ENCODE measurements at places on chromosomes 4 and X.

- no peak for DNase-seq
Observed at GRCh38 chr4:41287852-41288251, 31.1 kb downstream of the UCHL1 start.

- no peak for DNase-seq
Observed at GRCh38 chrX:46040001-46040400, 505.2 kb downstream of the ZNF674 start.

- DNase-seq: peak; percentile 1
Observed at GRCh38 chr4:10619220-10619619, 65.3 kb downstream of the CLNK start.

DNA sequence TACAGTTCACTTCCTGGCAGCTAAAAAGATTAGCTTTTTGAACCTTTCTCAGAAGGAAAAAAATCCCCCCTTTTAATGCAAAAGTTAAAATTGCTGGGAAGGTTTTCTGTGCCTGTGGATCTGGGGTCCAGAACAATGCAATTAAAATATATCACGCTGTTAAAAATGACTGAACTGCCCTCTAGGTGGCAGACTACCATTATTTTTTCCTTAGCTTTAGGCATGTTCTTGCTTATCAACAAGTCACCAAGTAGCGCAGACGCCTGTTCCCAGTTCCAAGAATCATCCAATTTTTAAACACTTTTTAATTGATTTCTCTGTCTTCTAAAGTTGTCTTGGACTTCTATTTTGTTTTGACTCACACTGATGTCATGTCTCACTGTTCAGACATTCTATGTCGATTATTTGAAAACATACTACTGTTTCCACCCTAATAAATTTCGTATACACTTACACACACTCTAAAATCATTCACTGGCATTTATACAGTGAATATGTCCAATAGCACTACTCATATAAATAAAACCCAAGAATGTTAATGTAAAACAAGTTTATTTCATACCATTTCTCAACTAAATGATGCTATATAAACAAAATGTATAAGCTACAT is 661.6 kb downstream of the RAPGEF2 start:
- peak; percentile 13 for DNase-seq

DNA sequence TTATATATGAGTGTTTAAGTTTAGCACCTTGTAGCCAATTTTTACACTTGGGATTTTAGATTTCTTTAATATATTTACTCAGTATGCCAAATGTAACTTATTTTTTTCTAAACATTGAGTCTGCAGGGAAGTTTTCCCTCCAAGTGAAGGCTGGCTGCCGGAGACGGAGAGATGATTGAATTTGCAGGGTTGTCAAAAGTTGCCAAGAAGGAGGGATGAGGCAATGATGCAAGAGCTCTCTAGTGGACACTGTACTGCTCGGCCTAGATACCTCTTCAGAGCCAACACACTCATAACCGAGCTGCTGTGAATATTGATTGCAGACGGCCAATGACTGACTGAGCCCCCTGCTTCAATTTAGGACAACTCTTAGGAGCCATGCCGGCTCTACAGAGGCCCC is 318.6 kb upstream of the CASK start:
- no peak for DNase-seq

DNA sequence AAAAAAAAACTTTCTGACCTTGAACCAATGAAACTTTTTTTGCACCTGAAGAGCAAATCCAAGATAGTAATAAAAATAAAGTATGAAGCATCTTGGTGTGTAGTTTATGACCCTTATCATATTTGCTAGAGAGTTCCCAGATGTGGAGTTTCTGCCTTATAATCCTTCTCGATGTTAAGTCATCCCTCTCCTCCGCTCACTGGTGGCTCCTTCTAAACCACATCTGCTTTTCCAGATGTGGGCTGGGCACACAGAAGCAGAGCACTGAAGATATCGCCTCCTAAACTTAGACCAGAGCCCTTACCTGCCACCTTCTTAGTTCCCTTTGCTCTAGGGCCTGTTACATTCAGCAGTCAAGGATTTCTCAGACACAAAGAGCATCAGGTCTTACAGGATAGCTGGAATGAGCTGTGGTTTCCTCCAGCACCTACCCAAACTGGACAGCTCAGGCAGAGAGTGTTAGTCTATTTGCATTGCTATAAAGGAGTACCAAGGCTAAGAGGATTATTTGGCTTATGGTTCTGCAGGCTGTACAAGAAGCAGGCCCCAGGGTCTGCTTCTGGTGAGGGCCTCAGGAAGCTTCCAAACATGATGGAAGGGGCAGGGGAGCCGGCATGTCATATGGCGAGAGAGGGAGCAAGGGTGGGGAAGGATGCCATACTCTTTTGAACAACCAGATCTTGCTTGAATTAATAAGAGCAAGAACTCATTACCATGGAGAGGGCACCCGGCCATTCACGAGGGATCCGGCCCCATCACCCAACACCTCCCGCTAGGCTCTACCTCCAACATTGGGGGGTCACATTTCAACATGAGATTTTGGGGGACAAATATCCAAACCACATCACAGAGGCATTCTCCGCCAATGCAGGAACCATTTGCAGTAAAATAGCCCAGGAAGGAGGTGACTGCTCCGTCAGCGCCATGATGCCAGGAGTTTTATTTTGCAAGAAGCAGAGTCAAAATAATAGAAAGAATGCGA is 75.6 kb upstream of the HELT start:
- no peak for DNase-seq

DNA sequence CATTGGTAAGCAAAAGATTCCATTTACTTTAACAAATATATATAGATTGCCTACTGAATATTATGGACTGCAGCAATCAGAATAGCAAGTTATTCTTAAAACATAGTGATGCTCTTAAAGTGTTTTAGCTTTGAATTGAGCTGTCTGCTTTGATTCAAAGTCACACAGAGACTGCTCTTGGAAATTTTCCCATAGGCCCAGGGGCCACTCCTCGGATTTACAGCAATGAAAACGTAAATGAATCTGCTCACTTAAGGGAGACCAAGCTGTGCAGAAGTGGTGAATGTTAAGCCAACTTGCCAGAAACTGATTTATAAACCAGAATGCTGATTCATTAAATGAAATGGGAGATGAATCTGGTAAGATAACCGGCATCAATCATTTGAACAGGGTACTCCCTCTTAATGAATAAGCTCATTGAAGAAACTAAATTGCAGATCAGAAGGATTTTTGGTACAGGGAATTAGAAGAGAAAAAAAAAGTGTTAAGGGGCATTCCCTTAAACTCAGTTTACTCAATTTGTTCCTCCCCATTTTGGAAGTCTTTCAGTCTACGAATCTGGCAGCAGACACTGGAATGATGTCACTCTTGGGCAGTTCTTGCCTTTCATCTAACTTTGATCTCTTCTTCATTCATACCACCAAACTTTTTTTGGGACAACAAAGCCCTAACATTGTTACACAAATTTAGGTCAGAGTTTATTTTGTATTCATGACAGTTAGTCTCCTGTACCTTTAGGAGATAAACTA is 363.3 kb upstream of the MAGEB2 start:
- DNase-seq: no peak

- DNase-seq: no peak
Observed at GRCh38 chrX:68692651-68693050, 45.2 kb downstream of the STARD8 start.

GRCh38 chrX:24498975-24499374 is 33.9 kb downstream of the PDK3 start:
- no peak for DNase-seq

DNA sequence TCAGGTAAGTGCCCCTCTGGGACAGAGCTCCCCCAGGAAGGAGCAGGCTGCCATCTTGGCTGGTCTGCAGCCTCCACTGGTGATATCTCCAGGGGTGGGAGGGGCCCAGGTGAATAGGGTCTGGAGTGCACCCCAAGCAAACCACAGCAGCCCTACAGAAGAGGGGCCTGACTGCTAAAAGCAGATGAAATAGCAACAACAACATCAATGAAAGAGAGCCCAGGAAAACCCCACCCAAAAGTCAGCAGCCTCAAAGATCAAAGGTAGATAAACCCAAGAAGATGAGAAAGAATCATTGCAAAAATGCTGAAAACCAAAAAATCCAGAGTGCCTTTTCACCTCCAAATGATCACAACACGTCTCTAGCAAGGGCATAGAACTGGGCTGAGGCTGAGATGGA is 92.5 kb upstream of the PAGE3 start:
- no peak for DNase-seq

- DNase-seq: no peak
Observed at GRCh38 chr4:39521253-39521919, 5.9 kb downstream of the UGDH start.

All from SHP77 (cell line).